ENCODE measurements at places on chromosomes 7 and 10. TPM values are rescaled to one million over a fixed set of nuclear protein-coding genes. Genes with fewer than 3 reads are reported as not detected.
A peak's percentile ranks its signal among the peaks of the same experiment; 100 is the strongest.

AKR1D1 gene
- polyA plus RNA-seq = not detected

DNA sequence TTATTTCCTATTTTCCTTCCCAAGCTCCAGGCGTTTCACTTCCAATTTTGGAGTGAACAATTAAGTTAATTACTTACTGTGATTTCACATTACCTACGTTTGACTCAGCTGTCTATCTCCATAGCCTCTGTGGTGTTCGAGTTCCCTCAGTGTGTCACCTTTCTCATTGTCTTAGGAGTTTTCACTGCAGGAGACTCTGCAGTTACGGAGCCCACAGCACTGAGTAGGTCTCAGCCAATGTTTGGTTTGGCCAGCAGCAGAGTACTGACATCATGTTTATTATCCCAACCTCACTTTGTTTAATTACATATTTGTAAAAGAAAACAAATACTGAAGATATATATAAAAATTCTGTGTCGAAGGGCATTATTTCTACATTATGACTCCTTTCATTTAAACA lies 1123.9 kb downstream of the CNTNAP2 start:
- no peak for DNase-seq

SPDYE2B gene
- 0.84 TPM for polyA plus RNA-seq

GRCh38 chr10:125085258-125086054 lies 74.9 kb downstream of the CTBP2 start:
- DNase-seq = peak; percentile 73

CHN2 gene
- 12.0 TPM for polyA plus RNA-seq

- no peak for DNase-seq
Measured at GRCh38 chr7:121182281-121182680, 146.5 kb upstream of the WNT16 start.

TNRC18 gene
- 56.6 TPM for polyA plus RNA-seq

All from muscle of leg (tissue), 16 donors.